ENCODE measurements at places on chromosomes 7 and 10. TPM values are rescaled to one million over a fixed set of nuclear protein-coding genes. Genes with fewer than 3 reads are reported as not detected.

DNA sequence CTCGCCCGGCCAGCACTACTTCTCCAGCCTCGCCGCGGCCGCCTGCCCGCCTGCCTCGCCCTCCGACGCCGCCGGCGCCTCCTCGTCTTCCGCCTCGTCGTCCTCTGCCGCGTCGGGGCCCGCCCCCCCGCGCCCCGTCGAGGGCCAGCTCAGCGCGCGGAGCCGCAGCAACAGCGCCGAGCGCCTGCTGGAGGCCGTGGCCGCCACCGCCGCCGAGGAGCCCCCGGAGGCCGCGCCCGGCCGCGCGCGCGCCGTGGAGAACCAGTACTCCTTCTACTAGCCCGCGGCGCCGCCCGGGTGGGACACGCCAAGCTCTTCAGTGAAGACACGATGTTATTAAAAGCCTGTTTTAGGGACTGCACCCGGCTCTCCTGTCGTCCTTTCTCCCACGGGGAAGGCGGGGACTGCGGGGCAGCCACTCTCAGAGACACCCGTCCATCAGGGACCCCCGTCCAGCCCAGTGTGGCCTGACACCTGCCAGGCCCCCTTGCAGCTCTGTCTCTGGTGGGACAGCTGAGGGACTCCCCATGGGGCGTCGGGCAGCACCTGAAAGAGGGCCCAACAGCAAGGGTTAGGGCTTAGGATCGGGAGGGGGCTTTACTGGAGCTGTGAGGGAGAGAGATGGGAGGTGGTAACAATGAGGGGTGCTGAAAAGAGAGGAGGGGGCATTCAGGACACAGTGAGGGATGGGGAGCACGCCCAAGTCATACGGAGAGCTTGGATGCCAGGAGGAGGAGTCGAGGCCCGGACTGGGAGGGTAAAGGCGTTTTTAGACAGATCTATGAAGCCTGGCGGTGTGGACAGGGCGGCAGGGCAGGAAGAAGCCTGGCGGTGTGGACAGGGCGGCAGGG, 34.7 kb downstream of the SPDYE6 start:
- DNase-seq: peak; percentile 74

GRCh38 chr10:123576706-123577105, 89.4 kb upstream of the GPR26 start:
- no peak for DNase-seq

- DNase-seq: no peak
Measured at GRCh38 chr7:82699773-82700186, 256.2 kb upstream of the CACNA2D1 start.

DNA sequence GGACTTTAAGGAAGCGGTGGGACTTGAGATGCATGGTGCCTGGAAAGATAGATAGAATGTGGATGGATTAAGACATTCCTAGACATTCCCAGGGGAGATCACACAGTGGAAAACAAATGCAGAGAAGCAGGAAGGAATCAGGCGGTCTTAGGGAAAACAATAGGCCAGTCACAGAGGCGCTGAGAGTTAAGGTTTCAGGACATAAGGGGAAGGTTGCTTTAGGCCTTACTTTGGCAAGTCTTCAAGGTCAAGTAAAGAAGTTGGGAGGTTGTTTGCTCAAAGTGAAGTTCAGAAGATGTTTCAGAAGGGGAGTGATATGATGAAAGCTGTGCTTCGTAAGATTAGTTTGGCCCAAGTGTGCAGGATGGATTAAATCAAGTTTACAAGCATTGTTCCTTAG, 109.4 kb downstream of the SUGCT start:
- no peak for DNase-seq

GRCh38 chr10:78474743-78475142, 441.1 kb downstream of the RPS24 start:
- no peak for DNase-seq

DNA sequence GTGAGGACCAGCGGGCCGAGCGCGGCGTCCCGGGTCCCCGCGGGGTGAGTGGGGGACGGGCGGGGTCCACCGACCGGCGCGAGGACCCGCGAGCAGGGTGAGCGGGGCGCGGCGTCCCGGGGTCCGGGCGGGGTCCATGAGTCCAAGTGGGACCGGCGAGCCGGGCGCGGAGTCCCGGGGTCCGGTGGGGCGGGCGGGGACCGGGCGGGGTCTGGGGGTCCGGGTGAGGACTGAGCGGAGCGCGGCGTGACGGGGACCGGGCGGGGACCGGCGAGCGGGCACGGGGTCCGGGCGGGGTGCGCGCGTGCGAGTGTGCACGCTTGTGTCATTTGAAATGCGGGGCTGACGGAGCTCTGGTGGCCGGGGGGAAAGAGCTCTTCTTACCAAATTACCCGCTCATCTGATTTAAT, 765 bp downstream of the CELF2 start:
- no peak for DNase-seq

- DNase-seq: peak; percentile 72
Measured at GRCh38 chr10:31759124-31759798, 169.4 kb downstream of the ARHGAP12 start.

- no peak for DNase-seq
Measured at GRCh38 chr7:44580945-44581878, 819 bp downstream of the TMED4 start.

DNA sequence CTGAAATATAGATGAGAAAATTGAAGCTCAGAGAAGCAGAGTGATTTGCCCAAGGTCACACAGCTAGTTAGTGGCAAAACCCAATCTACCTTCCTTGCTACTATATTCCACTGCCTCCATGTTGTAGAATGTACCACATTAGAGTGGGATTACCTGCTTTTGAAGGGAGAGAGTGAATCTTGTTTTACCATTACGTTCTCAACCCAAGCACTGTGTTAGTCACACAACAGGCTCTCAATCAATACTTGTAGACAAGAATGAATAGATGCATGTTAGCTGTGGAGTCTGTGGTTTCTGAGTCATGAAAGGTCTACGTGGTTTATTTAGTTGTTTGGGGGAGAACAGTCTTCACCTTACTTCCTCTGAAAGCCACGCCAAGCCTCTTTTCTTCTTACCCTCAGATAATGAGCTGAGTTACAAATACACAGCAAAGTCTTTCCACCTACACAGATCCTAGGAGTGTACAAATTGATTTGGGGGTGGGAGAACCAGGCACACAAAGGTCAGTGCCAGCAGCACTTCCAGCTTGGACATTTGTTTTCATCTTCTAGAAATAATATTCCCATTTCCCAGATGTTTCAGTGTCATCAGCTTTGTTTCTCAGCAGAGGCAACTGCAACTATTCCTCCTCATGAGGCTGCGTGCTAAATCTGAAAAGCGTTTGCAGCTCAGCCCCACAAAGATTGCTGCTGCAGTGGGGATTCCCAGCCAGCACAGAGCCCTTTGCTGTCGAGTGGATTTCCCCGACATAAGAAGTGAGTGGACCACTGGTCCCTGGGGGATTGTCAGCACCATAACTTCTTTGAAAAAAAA, 71.5 kb upstream of the ADO start:
- no peak for DNase-seq

- DNase-seq: no peak
Measured at GRCh38 chr7:37714606-37715005, 31.0 kb downstream of the GPR141 start.

DNA sequence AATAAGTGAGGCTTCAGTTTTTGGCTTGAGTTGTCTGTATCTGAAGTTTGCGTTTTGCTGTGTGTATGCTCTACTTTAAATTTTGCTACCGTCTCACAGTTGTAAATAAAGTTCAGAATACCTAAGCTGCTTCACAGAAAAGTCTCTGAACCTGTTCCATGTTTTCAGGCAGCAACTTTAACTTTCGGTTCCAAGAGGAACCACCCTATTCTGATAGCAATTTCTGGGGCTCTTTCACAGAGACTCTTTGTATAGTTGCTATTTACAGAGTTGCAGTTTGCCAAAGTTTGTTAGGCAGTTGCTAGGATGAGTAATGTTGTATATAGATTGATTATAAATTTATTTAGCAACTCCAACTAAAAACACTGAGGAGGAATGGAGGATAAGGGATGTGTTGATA, 5.7 kb downstream of the FAM221A start:
- DNase-seq: no peak

GRCh38 chr10:100978901-100979195, 8.4 kb downstream of the MRPL43 start:
- DNase-seq: peak; percentile 30

- DNase-seq: no peak
Measured at GRCh38 chr7:29359482-29360093, 165.0 kb downstream of the CHN2 start.

DNA sequence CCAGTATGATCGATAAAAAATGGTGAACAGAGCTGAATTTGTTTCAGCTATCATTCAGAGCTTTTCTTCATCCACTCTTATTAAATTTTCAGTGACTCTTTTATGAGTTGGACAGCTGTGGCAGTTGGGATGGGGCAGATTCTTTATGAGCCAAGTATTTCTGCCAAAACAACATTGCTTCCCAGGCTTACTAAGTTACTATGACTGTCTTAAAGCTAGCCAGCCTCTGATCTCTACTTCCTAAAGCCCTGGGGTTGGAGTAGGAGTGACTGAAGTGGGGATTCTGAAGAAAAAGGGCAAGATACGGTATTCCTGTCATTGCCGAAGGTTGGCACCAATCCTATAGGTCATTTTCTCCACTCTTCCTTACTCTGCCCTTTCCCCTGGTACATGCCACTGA, 12.7 kb downstream of the RPP30 start:
- no peak for DNase-seq

- DNase-seq: no peak
Measured at GRCh38 chr7:31583942-31584341, 70.1 kb downstream of the ITPRID1 start.

DNA sequence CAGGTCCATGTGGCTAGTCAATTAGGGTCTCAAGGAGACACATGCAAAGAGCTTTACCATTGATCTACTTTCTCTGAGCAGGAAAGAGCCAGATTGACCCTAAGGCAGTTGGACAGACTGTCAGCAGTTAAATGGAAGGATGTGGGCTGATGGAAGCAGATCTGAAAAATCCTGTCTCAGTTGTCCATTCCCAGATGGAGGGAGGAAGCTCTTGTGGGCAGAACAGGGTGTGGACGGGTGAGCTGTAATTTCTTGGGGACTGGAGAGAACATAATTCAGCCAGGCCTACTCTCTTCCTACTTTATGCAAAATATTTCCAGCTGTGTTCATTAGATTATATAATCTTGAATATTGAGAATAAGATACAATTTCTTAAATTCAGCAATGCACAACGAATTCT, 163.6 kb downstream of the GNAT3 start:
- DNase-seq: no peak

- no peak for DNase-seq
Measured at GRCh38 chr7:135748770-135749169, at the start of gene FAM180A. TSS of gene FAM180A (minus strand) at chr7:135748813. CDS start at chr7:135748580, 233 bp downstream.

DNA sequence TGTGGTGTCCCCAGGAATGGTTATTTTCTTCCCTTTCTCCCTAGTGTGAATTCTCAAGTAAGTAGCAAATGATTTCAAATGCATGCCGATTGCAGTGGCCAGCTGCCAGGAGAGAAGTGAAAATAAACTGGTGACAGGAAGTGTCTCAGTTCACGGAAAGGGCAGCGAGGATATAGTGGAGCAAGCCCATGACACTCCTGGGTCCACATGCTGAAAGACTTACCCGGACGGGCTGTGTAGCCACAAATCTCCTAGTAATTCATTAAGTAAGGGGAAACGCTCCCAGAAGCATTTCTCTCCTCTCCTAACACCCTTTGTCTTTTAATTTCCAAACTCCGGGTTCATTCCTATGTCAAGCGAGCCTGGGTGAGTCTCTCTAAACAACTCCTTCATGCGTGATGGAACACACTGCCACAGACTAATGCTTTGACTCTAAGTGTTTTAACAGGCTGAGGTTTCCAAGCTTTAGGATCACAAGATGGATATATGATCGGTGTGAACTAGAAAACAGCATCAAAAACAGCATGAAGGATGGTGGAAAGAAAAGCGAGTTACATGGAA, 125.6 kb downstream of the CYP26A1 start:
- DNase-seq: no peak

GRCh38 chr7:105307163-105307672, 81.5 kb downstream of the SRPK2 start:
- DNase-seq: no peak

DNA sequence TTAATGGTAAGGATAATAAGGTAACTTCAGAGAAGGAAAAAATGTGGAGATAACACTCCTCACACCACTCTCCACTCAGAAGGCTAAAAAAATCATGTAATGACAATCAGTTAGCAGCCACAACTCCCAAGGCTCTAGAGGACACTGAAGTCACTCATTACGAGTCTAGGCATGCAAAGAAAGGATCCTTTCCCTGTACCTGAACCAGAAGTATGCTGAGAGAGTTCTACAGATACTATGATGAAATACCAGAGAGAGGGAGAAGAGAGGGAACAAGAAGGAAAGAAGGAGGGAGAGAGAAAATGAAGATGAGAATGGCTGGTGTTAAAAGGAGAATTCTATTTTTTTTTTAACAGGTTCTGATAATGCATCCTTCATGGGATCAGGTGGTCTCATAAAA, 224.3 kb upstream of the PLXNA4 start:
- DNase-seq: no peak

DNA sequence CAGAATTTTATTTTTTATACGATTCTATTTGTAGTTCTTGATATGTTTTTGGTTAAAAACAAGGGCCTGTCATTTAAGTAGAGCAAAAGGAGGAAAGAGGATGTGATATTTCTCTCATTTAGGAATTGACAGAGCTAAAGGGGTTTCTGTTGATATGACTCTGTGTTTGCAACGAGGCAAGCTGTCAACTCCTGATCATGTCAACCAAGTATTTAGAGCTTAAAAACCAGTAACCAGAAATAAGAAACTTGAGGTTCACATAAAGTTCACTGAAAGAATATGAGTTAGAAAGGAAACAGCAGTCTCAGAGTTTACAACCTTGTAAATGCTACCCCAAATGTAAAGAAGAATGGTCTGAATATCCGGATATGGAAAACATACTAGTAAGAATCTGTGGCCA, 434.2 kb downstream of the PARD3 start:
- no peak for DNase-seq

GRCh38 chr7:93228302-93228701, 2.0 kb upstream of the HEPACAM2 start:
- DNase-seq: no peak

DNA sequence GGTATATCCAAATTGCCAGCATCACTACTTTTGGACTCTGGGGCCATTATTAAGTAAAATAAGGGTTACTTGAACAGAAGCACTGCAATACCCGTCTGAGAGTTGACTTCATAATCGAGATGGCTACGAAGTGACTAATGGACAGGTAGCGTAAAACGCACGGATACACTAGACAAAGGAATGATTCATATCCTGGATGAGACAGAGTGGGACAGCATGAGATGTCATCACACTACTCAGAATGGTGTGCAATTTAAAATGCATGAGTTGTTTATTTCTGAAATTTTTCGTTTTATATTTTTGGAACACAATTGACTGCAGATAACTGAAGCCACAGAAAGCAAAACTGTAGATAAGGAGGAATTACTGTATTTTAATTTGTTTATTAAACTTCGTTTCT, 421.5 kb upstream of the LRGUK start:
- DNase-seq: no peak

DNA sequence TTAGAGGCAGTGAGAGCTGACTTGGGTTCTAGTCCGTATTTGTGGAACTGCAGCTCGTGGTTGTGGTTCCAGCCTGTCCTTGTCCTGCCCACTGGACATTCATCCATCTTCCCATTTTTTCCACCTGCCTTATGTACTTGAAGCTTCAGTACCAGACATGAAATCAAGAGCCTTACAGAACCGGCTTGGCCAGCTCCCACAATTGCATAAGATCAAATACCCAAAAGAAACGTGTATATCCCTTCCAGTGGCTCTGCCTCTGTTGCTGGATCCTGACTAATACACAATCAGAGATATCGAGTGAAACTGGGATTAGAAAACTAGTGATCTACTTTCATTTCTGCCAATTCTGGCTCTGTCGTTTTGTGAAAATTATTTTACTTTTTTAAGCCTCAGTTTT, 23.8 kb upstream of the LIPA start:
- no peak for DNase-seq

Gene SEMA3D
- 1.6 TPM for polyA plus RNA-seq

Gene PLXNA4
- 0.44 TPM for polyA plus RNA-seq

Gene EVX1
- polyA plus RNA-seq: not detected

Gene CPEB3
- polyA plus RNA-seq: 0.53 TPM

Gene NCF1
- 0.73 TPM for polyA plus RNA-seq

Data from H1 (cell line).